Cortex of kidney (tissue), 1 donor: ENCODE measurements at places on chromosomes 12 and 14.

DNA sequence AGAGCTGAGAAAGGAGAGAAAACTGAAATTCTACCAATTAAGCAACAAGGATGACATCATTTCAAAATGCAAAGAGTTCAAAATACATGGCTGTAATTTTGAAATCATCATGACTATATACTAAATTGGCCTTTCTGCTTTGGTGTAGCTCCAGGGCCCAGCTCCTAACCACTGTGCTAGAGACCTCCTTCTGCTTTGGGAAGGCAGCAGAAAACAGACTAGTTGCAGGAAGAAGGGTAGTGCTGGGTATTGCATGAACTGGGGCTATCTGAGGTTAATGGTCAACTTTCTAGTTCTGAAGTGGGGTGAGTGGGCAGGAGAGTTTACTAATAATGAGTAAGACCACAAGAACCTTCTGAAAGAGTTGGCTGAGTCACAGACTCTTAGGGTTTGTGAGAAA lies 66.2 kb downstream of the PTGER2 start:
- no peak for DNase-seq

DNA sequence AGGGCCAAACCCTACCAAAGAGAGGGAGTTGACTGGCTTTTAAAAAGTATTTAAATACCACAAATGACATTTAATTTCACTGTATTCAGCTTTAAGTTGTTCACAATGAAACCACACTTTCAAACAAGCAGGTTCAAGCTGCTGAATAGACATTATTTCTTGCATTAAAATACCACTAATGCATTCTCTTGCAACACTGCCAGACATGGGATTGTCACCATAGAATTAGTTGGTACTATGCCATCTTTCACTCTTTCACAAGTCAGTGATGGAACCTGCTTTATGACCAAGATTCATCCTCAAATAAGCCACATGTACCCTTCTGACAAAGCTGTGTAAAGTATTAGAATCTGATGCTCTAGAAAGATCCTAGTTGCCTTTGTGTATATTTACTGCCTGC lies 239.4 kb downstream of the PAWR start:
- no peak for DNase-seq

GRCh38 chr12:108129017-108129812 lies at the start of gene WSCD2:
Gene WSCD2 (plus strand): TSS chr12:108129288. CDS start chr12:108195833, 66,545 bp downstream.
- no peak for DNase-seq

DNA sequence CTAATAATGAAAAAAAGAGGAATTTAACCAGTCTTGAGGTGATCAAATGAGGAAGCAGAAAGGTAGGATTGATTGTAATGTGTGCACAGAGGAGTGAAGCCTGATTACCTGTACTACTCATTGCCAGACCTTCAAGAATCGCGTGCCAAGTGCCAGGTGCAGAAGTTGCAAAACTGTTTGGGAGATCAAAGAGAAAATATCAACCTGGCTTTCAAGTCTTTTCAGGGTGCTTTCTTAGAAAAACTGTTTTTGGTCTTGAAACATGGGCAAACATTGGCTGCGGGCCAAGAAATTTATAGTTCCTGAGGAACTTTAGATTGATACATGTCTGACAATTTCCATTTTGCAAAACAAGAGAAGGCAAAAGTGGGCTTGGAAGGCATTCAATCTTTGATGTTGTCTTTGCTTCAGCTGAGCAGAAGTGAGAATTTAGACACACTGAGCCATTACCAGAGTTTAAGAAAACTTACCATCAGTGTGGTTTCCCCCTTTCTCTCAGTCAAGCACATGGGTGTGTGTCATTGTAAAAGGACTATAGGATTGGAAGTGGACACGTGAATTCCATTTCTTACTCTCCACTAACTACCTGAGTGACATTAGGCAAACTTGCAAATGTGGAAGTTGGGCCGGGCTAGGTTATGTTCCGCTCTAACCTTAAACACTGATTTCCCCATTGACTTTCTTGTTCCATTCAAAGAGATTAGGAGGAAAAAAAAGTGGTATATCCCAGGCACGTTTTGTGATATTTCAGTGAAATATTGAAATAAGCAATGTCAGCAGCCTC lies 486.2 kb downstream of the DIO2 start:
- DNase-seq = no peak

DNA sequence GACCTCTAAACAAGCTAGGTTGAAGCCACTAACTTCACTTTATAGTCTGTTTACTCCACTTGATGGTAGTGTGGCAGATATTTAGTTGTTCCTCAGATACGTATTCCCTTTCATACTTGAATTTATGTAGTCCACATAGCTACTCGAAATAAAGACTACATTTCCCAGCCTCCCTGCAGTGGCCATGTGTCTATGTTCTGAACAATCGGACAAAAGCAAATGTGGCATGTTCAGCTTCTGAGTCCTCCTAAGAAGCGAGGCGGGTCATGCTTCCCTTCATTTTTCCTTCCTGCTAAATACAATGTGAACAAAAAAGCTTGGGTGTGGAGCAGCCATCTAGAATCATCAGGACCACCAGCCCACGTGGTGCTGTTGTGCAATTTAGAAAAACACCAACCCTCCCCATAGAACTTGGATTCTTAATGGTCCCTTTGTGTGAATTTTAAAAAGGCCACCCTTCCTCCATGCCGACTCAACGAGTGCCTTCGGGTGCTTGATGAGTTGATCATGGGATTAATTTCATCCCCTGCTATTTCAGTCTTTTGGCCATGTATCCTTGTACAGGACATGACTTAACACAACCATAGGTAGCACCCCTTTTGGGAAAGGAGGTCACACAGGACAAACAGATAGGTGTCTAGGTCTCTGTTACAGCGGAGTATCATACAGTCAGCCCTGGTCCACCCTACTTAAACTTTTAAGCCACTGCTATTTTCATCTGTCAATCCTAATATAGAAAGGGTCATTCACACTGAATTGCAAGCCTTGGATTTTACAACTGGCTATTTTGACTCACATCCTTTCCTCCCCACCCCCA lies 60.7 kb downstream of the ZFC3H1 start:
- no peak for DNase-seq

DNA sequence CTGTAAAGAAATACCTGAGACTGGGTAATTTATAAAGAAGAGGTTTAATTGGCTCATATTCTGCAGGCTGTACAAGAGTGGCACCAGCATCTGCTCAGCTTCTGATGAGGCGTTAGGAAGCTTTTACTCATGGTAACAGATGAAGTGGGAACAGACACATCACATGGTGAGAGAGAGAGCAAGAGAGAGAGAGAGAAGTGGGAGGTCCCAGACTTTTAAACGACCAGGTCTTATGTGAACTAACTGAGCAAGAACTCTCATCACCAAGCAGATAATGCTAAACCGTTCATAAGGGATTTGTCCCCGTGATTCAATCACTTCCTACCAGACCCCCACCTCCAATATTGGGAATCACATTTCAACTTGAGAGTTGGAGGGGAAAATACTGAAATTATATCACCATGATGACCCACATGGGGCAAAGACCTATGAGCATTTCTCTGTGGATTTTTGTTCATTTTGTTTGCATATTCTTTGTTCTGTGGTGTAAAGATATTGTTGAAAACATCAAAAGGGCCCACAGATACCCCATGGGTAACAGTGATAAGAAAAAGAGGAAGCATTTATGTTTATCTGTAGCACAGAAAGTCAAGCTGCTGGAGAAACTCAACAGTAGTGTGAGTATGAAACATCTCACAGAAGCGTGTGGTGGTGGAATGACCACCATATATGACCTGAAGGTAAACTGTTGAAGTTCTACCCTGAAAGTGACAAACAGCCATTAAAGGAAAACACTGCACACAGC lies 135.2 kb upstream of the PDE3A start:
- no peak for DNase-seq

DNA sequence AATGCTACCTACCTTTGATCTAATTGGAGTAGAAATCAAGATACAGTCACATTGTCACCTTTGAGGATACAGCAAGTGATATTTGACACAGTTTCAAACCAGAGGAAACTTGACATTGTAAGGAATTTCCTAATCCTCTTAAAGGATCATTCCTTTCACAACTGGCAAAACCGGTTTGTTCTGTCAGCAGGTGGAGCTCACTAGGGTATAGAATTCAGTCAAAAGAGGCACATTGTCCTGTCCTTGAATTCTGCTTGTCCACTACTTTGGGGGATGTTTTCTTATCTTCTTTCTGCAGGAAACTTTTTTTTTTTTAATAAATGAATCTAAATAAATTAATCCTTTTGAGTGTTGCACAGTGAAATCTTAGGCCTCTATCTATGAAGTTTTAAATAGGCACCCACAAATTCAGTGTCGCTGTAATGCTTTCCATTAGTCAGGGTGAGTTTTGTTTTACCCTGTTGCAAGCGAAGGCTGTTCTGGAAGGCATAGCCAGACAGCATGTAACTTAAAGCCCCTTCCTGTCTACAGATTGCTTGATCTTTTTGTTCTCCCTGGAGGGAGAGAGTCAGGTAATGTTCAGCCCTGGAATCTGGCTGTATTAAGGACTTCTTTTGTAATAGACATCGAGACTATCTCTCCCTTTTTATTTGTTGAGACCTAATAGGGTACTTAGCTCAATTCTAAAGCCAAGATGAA lies 285.0 kb upstream of the RGS6 start:
- no peak for DNase-seq

DNA sequence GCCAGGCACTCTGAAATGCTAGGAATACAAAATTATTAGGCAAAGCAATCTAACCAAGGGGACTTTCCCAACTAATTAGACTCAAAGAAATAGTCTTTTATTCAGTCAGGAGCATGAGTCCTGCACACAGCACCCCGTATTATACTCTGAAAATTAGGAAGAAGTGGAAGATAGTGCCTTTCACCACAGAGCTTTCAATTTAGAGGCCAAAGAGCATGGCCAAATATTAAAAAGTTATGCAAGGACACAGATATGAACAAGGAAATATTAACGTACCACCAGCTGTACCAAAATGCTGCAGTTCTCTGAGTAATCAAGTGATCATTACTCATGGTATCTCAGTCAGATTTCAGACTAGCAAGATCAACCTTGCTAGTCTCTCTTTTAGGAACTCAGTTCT lies 22.6 kb upstream of the MDM2 start:
- DNase-seq = no peak

DNA sequence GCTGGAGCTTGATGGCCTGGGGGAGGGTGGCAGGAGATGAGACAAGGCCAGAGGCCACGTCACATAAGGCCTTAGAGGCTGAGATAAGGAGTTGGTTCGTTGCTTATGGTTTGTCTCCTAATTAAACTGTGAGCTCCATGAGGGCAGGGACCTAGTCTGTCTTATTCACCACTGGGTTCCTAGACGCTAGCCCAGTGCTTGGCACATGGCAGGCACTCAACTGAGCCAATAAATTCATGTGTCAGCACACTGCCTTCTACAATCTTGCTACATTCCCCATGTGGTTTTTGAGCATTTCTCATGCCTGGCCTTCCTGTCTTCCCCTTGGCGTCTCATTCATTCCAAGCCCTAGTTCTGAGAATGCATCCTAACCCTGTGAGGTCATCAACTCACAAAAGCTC lies 92.5 kb upstream of the MED13L start:
- no peak for DNase-seq

DNA sequence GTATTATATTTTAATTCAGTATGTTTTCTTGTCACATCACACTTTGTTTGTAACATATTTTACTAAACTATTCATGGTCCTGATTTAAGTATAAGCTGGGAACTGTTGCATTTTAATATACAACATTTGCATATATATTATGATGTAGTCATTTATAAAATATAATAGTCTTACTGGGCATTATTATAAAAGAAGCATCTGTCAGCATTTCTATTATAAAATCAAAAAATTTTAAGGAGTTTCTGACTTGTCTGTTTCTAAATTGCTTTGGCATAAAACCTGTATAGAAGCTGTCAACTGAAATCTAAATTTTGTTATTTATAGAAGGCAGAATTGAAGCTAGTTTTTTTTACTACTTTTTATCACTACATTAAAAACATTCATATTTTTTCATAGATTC lies 166.6 kb downstream of the NUBPL start:
- no peak for DNase-seq

GRCh38 chr14:33786091-33786825 lies 164.6 kb downstream of the EGLN3 start:
- DNase-seq = no peak

- DNase-seq = no peak
Observed at GRCh38 chr14:103231376-103232019, 102.5 kb upstream of the EIF5 start.

DNA sequence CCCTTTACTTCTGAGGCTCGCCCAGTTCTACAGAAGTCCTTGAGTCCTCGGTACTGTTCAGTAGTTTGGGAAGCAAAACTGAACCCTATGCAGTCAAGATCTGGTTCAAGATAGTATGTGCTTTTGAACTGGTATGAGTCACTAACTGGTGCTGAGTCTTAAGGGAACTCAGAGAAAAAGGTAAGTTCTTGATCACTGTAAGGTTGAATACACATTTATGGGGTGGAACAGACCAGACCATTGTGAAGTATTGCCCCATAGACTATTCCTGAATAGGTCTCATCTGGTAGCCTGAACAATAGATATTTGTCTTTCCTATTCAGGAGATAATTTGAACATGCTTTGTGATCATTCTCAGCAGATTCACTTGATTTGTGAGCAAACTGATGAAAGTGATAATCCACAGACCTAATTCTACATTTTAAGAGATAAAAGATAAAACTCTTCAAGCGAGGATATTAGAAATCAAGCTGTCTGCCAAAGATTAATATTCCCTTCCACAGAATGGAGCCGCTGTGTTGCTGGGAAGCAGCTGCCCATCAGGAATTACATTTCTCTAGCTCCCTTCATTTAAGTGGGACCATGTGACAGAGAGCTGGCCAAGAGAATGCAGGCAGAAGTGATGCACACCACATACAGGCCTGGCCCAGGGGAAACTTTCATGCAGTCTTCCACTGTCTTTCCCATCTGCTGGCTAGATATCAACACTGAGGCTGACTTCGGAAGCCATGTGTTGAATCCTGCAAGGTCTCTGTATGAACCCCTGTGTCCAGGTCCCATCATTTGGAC lies 369.8 kb upstream of the GARIN6 start:
- DNase-seq = no peak

GRCh38 chr12:57461276-57461916 lies 1.8 kb downstream of the GLI1 start:
- no peak for DNase-seq

GRCh38 chr12:25264862-25265261 lies 14.1 kb upstream of the KRAS start:
- DNase-seq = no peak
